ENCODE measurements at places on chromosomes 2 and 18.

DNA sequence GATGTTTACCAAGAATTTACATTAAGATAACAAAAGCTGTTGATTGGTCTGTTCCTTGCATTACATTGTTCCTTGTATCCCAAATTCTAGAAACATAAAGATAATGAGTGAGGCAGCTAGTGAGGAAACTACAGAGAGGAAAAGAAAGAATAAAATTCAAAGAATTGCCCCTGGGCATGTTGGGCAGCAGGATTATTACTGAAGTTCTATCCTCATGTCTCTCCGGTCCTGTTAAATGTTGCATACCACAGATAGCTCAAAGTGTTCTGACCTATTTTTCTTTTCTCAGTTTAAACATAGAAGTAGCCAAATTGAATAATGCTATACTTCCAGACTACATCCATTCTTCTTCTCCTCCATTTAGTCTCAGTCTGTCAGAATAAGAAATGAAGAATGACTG is 58.2 kb upstream of the DYNC1I2 start:
- DNase-seq: peak; percentile 16

DNA sequence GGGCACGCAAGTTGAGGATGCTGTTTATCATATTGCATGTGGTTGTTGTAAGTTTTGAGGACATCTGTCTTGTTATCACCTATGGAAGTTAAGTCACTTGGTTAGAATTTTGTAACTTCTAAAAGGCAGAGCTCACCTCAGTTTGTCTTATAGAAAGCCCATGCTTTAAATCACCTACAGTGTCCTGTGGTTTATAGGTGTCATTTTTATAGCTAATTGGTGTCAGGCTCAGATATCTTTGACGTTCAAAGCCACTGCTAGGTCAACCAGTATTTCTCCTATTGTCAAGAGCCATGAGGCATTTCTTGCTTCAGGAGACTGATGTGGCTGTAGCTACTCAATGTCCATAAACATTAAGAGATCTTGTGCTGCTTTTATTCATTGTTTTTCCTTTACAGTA is 16.8 kb downstream of the ZNF532 start:
- no peak for DNase-seq

GRCh38 chr2:96353032-96353561 is 17.5 kb downstream of the NCAPH start:
- peak; percentile 26 for DNase-seq

DNA sequence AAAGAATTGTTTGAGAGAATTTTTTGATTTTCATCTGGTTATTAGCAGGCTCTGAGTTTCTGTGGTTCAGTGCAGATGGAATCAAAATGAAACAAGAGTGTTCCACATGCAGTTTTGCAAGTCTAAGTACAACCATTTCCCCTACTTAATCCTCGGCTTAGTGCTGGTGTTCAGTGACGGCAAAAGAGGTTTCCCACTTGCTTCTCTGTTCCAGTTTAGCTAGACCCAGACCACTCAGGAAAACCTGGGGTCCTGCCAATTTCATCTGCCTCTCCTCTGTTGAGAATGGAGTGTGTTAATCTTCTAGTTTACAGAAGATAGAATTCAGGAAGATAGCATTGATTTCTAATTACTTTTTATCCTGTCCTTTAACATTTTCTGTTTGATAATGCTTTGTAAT is 996.2 kb upstream of the FANCL start:
- no peak for DNase-seq

- no peak for DNase-seq
Measured at GRCh38 chr2:42754776-42755140, 9.2 kb downstream of the OXER1 start.

DNA sequence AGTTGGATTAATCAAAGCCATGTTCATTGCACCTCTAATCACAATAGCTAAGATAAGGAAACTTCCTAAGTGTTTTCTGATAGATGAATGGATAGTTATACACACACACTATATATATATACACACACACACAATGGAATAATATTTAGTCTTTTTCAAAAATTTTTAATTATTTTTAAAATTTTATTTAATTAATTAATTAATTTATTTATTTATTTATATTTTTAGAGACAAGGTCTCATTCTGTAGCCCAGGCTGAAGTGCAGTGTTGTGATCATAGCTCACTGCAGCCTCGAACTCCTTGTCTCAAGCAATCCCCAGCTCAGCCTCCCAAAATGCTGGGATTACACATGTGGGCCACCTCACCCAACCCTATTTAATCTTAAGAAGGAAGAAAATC is 481.0 kb upstream of the TNP1 start:
- DNase-seq: no peak

- DNase-seq: no peak
Measured at GRCh38 chr2:161257123-161257952, 50.9 kb upstream of the PSMD14 start.

- peak; percentile 53 for DNase-seq
Measured at GRCh38 chr2:202261531-202261930, 4.0 kb upstream of the NOP58 start.

DNA sequence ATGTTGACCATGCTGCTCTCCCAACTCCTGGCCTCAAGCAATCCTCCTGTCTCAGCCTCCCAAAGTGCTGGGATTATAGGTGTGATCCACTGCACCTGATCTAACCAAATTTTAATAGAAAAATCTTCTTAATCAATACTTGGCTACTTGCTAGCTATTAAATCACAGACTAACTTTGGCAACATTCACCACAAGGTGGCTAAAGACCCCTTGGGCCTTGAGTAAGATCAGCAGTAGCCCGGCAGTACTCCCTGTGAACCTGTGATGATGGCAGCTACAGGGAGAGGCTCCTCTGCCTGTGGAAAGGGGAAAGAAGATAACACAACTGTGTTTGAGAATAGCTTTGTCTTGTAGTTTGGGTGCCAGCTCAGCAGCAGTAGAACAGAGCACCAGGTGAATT is 102.9 kb downstream of the SLC39A10 start:
- no peak for DNase-seq
